A673 (cell line): ENCODE measurements at places on chromosomes 5 and 9. TPM values are rescaled to one million over a fixed set of nuclear protein-coding genes. Genes with fewer than 3 reads are reported as not detected.

The STXBP1 gene
- total RNA-seq = 10.9 and 12.6 TPM in 2 replicates

The LHX2 gene
- total RNA-seq = 0.17 and 0.26 TPM in 2 replicates

The SH3GL2 gene
- total RNA-seq = not detected in 2 replicates

The IL4 gene
- total RNA-seq = not detected in 2 replicates

The NKD2 gene
- 22.9 and 23.5 TPM in 2 replicates for total RNA-seq

The SARDH gene
- total RNA-seq = 0.37 and 1.0 TPM in 2 replicates

The FAM81B gene
- not detected in 2 replicates for total RNA-seq

The SEMA5A gene
- total RNA-seq = 0.17 and 0.20 TPM in 2 replicates

GRCh38 chr5:21574961-21575360 is 1278.2 kb downstream of the CDH12 start:
- no peaks in the 10 kb centered on the region for H3K36me3 ChIP-seq
- DNase-seq = no peak
- H3K27ac ChIP-seq = no peak overlapping the region
- peaks cover 18% of the 10 kb centered on the region for H3K4me1 ChIP-seq

DNA sequence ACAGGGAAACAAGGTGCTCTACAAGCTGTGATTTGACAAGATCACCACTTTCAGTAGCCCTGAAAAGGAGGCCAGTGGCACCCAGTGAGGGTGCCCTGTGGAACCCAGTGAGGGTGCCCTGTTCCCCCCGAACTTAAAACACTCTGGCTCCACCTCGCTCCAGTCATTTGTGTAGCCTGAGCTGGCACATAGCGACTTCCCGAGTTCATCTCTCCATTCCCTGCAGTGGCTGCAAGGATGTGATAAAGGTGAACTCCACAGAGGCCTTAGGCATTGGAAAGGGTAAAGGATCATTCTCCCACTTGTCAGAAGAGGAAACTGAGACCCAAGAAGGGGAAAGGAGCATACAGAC is 21.9 kb upstream of the ANXA6 start:
- H3K27ac ChIP-seq = no peak overlapping the region
- peaks cover 13% of the 10 kb centered on the region for H3K4me1 ChIP-seq
- no peaks in the 10 kb centered on the region for H3K36me3 ChIP-seq
- no peak for DNase-seq
- no peaks in the 10 kb centered on the region for H3K27me3 ChIP-seq
- H3K4me3 ChIP-seq = no peak overlapping the region

DNA sequence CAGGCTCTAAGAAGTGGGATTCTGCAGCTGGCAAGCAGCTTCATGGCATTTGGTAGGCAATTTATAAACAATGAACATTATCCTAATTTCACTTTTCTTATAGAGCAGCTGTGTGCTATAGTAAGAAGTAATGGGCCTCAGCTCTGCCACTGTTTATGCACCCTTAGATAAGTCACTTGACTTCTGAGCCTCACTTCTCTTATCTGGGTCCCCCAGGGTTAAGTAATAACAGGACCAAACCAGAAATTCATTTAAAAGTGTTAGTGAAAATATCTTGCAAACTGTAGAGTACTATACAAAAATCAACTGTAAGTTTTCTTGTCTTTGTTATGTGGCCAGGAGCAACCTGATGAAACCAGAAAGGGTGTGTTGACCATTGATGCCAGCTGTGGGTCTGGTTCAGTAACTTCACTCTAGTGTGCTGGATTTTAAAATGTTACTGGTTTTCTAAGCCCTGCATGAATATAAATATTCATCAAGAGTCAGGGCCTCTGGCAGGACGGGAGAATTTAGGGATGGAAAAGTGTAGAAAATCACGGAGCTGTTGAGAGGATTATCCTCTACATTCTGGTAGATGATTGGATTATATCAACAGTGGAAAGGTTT is 24.2 kb downstream of the TNFAIP8 start:
- no peak overlapping the region for H3K4me3 ChIP-seq
- no peak for DNase-seq
- H3K4me1 ChIP-seq = peaks cover 7% of the 10 kb centered on the region
- H3K27ac ChIP-seq = no peak overlapping the region
- no peaks in the 10 kb centered on the region for H3K27me3 ChIP-seq

DNA sequence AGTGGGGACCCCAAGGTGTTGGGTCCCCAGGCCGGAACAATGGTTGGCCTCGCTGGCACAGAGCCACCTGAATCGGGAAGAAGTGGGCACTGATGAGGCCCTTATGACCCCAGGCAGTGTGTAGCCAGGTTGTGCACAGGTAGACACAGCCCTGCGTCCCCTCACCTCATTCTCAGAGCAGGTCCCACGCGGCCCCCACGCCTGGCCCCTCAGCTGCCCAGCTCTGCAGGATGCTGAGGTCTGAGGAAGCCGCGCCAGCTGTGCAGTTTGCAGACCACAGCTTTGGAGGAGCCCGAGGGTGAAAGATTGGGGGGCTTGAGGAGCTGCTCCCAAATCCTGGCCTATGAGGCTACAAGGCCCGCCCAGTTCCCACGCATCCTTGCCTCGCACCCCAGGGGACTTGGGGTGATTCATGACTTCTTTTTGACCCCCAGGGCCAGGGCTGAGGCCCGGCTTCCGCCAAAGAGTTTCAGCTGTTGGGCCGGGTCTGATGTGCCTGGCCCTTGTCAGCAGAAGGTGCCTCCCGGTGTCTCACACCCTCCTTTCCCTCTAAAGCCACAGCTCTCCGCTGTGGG is 87.8 kb upstream of the PHYKPL start:
- H3K27ac ChIP-seq = no peak overlapping the region
- H3K27me3 ChIP-seq = no peaks in the 10 kb centered on the region
- DNase-seq = no peak

DNA sequence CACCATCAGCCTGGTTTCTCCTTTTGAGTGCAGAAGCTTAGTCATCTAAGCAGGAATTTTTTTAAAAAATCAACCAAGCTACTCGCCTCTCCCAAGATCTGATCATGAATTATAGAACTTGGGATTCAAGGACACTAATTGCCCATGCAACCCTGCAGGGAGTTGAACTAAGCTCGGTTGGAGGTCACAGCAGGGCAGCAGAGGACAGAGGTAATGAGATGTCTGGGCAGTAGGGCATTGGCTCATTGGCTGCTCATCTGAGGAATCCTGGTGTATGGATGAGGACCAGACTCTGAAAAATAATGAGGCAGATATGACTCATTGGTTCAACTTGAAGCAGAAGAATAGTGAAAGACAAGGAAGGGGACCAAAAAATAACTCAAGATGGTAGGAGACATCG is 111.8 kb upstream of the TLE1 start:
- H3K36me3 ChIP-seq = no peaks in the 10 kb centered on the region
- H3K27me3 ChIP-seq = no peaks in the 10 kb centered on the region
- H3K27ac ChIP-seq = no peak overlapping the region

DNA sequence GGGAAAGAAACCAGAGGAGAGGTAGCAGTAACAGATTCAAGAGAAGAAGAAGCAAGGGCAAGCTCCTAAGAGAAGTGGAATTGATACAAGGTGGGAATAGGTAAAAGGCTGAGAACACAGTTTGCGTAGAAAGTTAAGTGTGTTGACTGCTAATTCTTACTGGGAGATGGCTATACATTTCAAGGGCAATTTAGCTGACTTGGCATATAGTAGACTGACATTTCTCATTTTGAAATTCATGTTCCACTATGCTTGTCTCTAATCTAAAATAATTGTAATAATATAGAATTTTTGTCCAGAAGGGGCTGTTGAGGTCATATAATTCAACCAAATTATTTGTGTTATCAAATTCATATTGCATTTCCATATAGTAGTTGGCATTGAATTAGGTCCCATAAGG is 144.0 kb downstream of the ATG10 start:
- H3K4me3 ChIP-seq = no peak overlapping the region
- no peaks in the 10 kb centered on the region for H3K36me3 ChIP-seq
- H3K4me1 ChIP-seq = peaks cover 6% of the 10 kb centered on the region
- H3K27ac ChIP-seq = no peak overlapping the region

DNA sequence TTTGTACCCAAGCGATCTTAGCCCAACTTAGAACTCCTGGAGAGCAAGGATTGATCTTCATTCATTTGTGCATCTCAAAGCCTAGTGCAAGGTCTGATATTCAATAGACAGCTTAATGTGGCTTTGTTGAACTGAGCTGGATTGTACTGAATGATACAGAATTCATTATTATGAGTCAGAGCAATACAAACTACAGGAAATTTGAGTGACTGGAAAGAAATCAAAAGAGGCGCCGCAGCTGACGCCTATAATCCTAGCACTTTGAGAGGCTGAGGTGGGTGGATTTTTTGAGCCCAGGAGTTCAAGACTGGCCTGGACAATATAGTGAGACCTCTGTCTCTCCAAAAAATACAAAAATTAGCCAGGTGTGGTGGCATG is 58.6 kb downstream of the ENC1 start:
- no peaks in the 10 kb centered on the region for H3K36me3 ChIP-seq
- DNase-seq = peak; percentile 19
- H3K4me3 ChIP-seq = no peak overlapping the region
- H3K27ac ChIP-seq = no peak overlapping the region
- no peaks in the 10 kb centered on the region for H3K27me3 ChIP-seq
- H3K4me1 ChIP-seq = no peaks in the 10 kb centered on the region

GRCh38 chr5:77758141-77758938 is 17.8 kb downstream of the TBCA start:
- no peak for DNase-seq
- no peaks in the 10 kb centered on the region for H3K27me3 ChIP-seq
- H3K4me1 ChIP-seq = no peaks in the 10 kb centered on the region
- H3K27ac ChIP-seq = no peak overlapping the region

DNA sequence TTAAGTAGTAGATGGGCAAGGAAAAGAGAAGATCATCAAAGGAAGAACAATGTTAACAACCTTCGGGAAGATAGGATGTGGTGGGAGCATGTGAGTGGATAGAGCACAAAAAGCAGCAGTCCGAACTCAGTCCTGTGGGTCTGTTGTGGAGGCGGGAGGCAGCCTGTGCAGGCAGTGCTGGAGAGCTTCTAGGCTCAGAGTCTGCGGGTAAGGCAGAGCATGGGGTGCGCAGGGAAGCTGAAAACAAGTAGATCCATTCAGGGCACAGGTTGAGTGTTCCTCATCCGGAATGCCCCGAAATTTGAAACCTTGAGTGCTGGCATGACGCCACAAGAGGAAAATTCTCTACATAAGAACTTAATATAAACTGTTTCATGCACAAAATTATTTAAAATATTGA is 84.9 kb downstream of the PPIC start:
- peaks cover 4% of the 10 kb centered on the region for H3K4me1 ChIP-seq
- no peaks in the 10 kb centered on the region for H3K36me3 ChIP-seq

- no peak overlapping the region for H3K27ac ChIP-seq
- no peak for DNase-seq
- H3K4me3 ChIP-seq = no peak overlapping the region
- H3K36me3 ChIP-seq = no peaks in the 10 kb centered on the region
- H3K4me1 ChIP-seq = no peaks in the 10 kb centered on the region
These were observed 23.4 kb downstream of the ABLIM3 start for GRCh38 chr5:149164731-149165130.

DNA sequence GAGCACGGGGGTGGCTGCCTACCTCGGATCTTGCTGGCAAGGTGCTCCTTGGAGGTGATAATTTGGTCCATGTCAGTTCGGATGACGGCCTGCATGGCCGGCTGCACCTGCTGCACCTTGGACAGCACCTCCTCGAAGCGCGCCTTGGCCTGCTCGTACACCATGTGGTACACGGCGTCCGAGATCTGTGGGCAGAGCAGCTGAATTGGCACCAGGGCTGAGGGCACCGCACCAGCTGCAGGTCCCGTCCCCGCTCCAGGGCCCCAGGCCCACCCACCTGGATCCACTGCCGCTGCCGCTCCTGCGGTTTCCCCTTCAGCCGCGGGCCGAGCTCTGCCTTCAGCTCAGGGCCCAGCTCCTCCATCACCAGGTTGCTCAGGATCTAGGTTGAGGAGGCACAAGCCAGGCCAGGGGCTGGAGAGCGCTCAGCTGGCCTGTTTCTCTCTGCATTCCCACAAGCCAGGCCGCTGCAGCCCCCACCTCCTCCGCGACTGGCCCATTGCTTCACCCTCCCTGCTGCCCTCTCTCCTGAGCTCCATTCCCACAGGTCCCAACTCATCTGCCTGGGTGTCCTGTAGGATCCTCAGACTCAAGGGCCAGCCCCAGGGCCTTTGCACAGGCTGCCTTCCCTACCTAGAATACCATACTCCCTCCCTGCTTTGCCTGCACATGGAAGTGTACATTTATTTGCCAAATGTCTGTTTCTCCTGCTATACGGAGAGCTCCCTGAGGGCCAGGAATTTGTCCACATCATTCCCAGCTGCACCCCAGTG is 65.7 kb downstream of the LRSAM1 start:
- no peaks in the 10 kb centered on the region for H3K4me1 ChIP-seq
- peaks cover 15% of the 10 kb centered on the region for H3K36me3 ChIP-seq
- no peak for DNase-seq
- H3K4me3 ChIP-seq = no peak overlapping the region
- H3K27ac ChIP-seq = no peak overlapping the region
- no peaks in the 10 kb centered on the region for H3K27me3 ChIP-seq
